Prostate gland (tissue), 2 donors: ENCODE measurements at places on chromosomes 5 and 9. TPM values are rescaled to one million over a fixed set of nuclear protein-coding genes. Genes with fewer than 3 reads are reported as not detected.

- no peaks in the 10 kb centered on the region for H3K4me1 ChIP-seq
- no peaks in the 10 kb centered on the region for H3K36me3 ChIP-seq
- no peak overlapping the region for H3K4me3 ChIP-seq
- no peaks in the 10 kb centered on the region for H3K27me3 ChIP-seq
- DNase-seq: no peak
Measured at GRCh38 chr5:154653418-154653763, 101.8 kb upstream of the LARP1 start.

DNA sequence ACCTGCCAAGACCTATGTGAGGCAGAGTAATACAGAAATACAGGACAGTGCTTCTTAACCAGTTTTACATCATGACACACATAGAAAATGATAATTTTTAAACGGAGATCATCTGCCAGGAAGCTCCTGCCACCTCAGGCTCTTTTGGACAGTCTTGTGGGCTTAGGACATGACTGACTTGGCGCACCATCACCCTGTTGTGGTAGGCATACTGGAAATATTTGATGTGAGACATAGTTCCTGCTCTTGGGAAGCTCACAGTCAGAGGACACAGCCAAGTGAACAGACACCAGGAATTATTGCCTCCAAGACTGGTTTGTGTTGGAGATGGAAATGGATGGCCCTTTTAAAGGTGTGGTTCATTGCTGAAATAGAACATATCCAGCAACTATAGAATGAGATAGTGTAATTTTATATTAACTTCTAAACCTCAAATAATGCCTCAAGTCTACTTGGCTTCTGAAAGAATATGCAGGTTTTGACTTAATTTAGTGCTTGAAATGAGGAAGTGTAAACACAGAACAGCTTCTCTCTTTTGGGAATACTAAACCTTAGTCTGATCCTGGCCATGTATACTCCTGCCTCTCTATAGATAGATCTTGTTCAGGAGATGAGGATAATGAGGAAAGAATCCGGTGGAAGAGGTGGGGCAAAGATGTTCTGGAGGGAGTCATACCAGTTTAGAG is 19.7 kb downstream of the CPEB4 start:
- H3K4me3 ChIP-seq: no peak overlapping the region
- H3K27ac ChIP-seq: no peak overlapping the region
- no peak for DNase-seq
- no peaks in the 10 kb centered on the region for H3K36me3 ChIP-seq

- H3K4me3 ChIP-seq: no peak overlapping the region
- H3K27ac ChIP-seq: no peak overlapping the region
- H3K4me1 ChIP-seq: no peaks in the 10 kb centered on the region
- H3K36me3 ChIP-seq: peaks cover 9% of the 10 kb centered on the region
- no peaks in the 10 kb centered on the region for H3K27me3 ChIP-seq
Measured at GRCh38 chr5:133977858-133978257, 9.4 kb upstream of the C5orf15 start.

GRCh38 chr5:164600274-164600673 is 1094.9 kb downstream of the MAT2B start:
- H3K4me3 ChIP-seq: no peak overlapping the region
- no peaks in the 10 kb centered on the region for H3K27me3 ChIP-seq
- no peaks in the 10 kb centered on the region for H3K4me1 ChIP-seq
- no peak for DNase-seq
- H3K27ac ChIP-seq: no peak overlapping the region
- no peaks in the 10 kb centered on the region for H3K36me3 ChIP-seq

Gene ST6GALNAC4
- total RNA-seq: 21.8 TPM

GRCh38 chr5:179936976-179937681 is 29.4 kb upstream of the TBC1D9B start:
- no peaks in the 10 kb centered on the region for H3K27me3 ChIP-seq
- H3K36me3 ChIP-seq: no peaks in the 10 kb centered on the region

Gene COL23A1
- total RNA-seq: 6.1 TPM

GRCh38 chr5:125890511-125890931 is 532.7 kb upstream of the GRAMD2B start:
- H3K27ac ChIP-seq: no peak overlapping the region
- no peaks in the 10 kb centered on the region for H3K4me1 ChIP-seq
- no peak for DNase-seq
- no peaks in the 10 kb centered on the region for H3K36me3 ChIP-seq
- H3K27me3 ChIP-seq: no peaks in the 10 kb centered on the region
- H3K4me3 ChIP-seq: no peak overlapping the region

GRCh38 chr9:75488719-75489110 is 400.4 kb downstream of the OSTF1 start:
- no peaks in the 10 kb centered on the region for H3K27me3 ChIP-seq
- no peaks in the 10 kb centered on the region for H3K36me3 ChIP-seq
- no peaks in the 10 kb centered on the region for H3K4me1 ChIP-seq
- DNase-seq: no peak
- H3K4me3 ChIP-seq: no peak overlapping the region
- H3K27ac ChIP-seq: no peak overlapping the region

GRCh38 chr5:13189532-13189931 is 755.0 kb downstream of the DNAH5 start:
- no peaks in the 10 kb centered on the region for H3K4me1 ChIP-seq
- H3K4me3 ChIP-seq: no peak overlapping the region
- no peak for DNase-seq
- no peaks in the 10 kb centered on the region for H3K27me3 ChIP-seq

Gene RORB
- total RNA-seq: 1.4 TPM

GRCh38 chr9:132238026-132238972 is 76.4 kb downstream of the NTNG2 start:
- DNase-seq: no peak
- no peak overlapping the region for H3K4me3 ChIP-seq
- H3K27ac ChIP-seq: no peak overlapping the region
- no peaks in the 10 kb centered on the region for H3K27me3 ChIP-seq
- H3K36me3 ChIP-seq: no peaks in the 10 kb centered on the region
- H3K4me1 ChIP-seq: no peaks in the 10 kb centered on the region

GRCh38 chr5:136190091-136190720 is 2.8 kb downstream of the SMIM32 start:
- peaks cover 10% of the 10 kb centered on the region for H3K4me1 ChIP-seq
- H3K27ac ChIP-seq: no peak overlapping the region
- DNase-seq: no peak
- H3K27me3 ChIP-seq: no peaks in the 10 kb centered on the region
- H3K4me3 ChIP-seq: no peak overlapping the region

GRCh38 chr5:36739751-36740221 is 133.4 kb downstream of the SLC1A3 start:
- no peak overlapping the region for H3K27ac ChIP-seq
- no peaks in the 10 kb centered on the region for H3K27me3 ChIP-seq
- peak; percentile 66 for DNase-seq

Gene MLANA
- not detected for total RNA-seq
